ENCODE measurements at places on chromosomes 6 and 20.
A peak's percentile ranks its signal among the peaks of the same experiment; 100 is the strongest.

- DNase-seq, result no peak
Observed at GRCh38 chr6:123909989-123910388, 106.3 kb downstream of the NKAIN2 start.

GRCh38 chr20:8901237-8902025 is 167.5 kb upstream of the PLCB4 start:
- DNase-seq, result no peak

GRCh38 chr6:64680446-64680845 is 1026.6 kb downstream of the EYS start:
- DNase-seq, result peak; percentile 5

DNA sequence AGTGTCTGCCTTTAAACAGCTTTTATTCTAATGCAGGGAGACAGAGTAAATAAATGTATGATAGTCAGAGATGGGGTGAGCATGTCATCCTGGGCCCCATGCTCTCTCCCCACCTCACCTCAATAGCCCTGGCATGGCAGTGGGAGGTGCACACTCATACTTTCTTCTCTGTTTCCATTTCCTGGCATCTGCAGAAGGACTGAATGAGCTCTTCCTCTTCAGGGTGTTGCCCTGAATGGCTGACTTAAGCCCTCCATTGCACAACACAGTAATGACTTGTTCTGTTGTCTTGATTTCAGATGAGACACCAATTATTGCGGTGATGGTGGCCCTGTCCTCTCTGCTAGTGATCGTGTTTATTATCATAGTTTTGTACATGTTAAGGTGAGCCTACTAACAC is 57.0 kb upstream of the GNRH2 start:
- DNase-seq, result no peak

DNA sequence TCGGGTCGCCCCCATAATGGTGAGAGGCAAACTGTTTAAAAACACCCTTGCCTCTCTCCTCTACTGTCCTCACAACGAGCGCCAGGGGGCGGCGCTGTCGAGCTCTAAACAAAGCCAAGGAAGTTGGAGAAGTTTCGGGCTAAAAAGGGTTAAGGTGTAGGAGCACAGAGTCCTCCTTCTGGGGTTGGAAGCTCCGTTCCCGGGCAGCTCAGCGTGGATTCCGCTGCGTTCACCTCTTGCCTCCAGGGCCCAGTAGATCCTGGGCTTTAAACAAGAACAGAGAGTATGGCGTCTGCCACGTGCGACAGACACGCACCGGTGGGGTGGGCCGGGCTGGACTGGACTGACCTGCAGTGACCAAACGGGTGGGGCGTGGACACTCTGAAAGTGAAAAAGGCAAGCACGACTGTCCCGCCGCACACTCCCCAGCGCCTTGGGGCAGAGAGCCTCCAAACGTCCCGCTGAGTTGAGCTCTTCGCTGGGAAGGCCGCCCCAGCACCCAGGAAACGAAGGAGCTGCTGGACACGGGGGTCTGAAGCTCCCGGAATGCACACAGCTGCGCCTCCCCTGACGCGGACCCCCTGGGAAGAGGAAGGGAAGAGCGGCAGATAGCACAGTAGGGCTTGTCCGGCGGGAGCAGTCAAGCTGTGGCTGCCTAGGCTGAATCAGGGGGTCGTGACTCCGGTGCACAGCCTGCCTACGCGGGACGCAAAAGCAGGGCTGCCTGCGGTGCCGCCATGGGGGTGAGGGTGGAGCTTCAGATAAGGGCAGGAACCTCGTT is 1.6 kb upstream of the THBD start:
- no peak for DNase-seq

DNA sequence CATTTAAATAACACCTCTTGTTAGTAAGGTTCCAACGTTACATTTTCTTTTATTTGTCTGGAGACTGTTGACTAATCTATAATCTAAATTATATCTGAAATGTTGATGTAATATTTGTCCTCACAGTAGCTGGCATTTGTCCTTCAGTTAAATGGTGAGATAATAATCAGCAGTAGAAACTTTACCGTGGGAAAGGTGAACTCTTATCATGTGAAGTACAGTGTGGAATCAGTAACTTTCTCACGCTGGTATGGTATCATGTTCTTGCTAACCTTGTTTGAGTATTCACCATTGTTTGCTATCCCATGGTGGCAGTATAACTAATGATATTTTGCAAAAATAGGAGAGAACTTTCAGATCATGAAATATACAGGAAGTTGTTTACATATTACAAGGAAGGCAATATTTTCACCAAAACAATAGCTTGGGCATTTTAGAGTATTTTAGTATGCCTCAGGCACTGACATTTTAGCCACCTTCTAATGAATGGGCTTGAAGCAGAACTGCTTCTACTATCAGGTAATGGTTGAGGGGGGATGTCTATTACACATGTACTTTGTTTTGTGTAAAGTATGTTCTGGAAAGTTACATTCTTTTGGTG is 4.8 kb downstream of the GMNN start:
- no peak for DNase-seq

DNA sequence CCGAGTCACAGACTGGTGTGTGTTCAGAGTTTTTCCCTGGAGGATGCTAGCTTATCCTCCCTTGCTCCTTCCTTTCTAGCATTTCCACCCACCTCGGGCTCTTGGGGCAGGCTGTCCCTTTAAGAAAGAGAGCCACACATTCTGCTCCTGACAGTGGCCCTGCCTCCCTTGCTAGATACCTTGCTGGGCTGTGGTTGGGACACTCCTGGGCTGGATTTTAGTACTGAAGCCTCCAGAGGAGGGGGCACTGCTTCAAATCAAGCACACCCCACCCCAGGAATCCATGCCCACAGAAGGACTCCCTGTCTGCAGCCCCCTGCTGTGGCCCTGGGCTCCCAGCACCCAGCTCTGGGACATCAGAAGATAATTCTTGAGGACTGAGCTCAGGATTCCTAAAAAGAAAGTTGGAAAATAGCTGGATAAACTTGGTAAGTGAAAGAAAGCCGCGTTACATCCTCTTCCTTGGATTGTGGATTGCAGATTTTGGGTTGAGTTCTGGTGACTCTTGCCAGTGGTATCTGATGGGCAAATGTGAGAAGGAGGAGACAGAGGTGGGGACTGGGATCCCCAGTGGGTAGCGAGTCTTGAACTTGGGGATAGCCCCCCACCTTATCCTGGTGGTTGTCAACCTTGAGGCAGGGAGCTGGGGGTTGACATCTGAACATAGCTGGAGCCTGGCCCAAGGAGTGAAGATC is 29.0 kb downstream of the DAAM2 start:
- no peak for DNase-seq

- DNase-seq, result no peak
Observed at GRCh38 chr20:8291200-8291599, 159.1 kb downstream of the PLCB1 start.
